ENCODE measurements at places on chromosomes 1 and 21.
A peak's percentile ranks its signal among the peaks of the same experiment; 100 is the strongest.

- no peak for DNase-seq
Measured at GRCh38 chr21:41228006-41228370, 60.0 kb downstream of the BACE2 start.

- no peak for DNase-seq
Measured at GRCh38 chr1:844472-845026, 79.2 kb upstream of the SAMD11 start.

DNA sequence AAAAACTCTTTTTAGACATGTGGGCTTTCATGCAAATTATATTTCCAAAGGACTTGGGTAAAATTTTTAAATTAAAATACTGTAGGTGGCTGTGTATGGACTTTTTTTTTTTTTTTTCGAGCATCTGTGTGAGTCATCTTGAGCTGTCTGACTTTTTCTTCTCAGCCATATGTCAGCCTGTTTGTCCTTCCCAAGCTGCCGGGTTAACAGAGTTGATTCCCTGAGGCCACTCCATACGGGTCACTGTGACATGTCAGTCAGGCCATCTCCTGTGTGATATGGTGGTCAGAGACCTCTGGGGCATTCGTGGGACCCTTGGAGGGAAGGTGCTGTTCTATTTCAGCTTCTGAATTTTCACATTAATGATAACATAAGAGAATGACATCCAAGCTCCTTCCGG lies 148.3 kb downstream of the KCNJ6 start:
- no peak for DNase-seq

GRCh38 chr1:154471304-154471703 lies 30.7 kb upstream of the TDRD10 start:
- no peak for DNase-seq

- DNase-seq = no peak
Measured at GRCh38 chr1:100115524-100115923, 17.2 kb downstream of the SASS6 start.

DNA sequence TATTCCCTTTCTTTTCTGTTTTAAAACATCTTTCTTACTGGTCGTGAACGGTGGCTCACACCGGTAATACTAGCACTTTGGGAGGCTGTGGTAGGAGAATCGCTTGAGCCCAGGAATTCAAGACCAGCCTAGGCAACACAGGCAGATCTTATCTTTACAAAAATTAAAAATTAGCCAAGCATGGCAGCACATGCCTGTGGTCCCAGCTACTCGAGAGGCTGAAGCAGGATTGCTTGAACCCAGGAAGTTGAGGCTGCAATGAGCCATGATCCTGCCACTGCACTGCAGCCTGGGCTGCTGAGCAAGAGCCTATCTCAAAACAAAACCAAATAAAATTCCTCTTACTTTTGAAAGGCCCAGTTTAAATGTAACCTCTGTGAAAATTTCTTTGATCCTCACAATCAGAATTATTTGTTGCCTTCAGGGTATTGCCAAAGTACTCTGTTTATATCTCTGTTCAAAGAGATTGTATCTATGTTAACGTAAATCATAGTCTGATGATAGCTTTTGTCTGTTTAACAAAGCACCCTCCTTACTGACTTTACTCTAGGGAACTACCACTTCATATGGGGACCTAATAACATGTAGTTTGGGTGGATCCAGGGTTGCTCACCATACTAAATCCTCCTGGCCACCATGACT lies 71.6 kb downstream of the RERE start:
- DNase-seq = no peak

GRCh38 chr1:20361805-20362381 lies 71.2 kb downstream of the VWA5B1 start:
- no peak for DNase-seq

DNA sequence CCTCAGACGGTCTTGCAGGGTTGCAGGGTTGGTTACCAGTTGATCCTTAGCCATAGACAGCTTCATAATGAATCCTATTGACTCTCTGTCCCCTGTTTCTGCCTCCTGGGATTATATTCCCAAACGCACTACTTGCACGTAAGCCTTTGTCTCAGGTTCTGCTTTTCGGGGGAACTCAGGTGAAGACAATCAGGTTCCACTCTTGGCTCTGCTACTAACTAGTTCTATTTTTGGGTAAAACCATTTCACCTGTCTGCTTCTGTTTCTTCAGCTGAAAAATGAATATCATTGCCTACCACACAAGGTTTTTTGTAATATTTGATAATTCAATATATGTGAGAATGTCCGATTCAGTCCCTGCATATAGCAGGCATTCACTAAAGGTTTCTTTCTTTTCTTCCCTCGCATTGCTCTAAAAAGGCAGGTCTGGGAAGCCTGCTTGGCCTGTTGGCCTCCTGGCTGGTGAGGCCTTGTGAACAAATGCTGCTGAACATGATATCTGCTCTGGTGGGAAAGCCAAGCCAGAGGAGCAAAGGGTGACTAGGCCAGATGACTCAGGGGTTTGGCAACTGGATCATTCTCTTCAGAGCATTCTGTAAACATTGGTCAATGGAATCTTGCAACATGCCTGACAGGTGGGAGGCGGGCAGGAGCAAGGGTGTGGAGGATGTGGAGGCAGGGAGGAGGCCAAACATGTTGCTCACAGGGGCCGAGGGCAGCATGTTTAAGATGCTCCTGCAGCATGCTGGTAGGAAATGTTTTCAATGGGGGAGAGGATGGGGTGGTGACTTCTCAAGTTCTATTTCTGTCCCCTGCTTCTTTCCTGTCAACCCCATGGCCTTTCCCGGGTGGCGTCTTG lies 23.8 kb downstream of the IER5 start:
- DNase-seq = no peak

DNA sequence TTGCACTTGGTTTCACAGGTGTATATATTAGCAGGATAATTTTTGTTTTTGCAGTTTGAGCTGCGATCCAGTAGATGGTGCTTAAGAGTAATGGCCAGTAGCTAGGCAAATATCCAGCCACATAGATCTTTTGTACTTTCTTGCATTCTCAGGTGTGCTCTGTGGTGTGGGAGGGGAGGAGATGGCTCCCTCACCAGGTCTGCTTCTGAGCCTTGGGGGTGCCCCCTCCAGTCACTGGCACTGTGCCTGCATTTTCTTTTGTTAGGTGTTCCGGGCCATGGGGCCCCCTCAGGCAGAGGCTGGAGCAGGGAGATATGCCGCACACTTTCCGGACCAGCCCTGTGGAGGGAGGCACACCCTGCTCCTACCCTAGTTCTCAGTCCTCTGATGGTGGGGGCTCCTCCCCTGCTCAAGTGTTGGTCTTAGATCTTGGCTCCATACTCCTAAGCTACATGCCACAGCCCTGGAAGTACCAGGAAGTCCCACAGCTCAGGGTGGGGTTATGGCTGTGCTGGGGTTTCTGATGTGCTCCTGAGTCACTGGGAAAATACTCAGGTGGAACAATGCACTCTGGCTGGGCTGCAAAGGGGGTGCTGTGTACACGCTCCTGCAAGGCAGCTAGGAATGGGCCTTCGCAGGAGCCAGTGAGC lies 197.6 kb upstream of the DMRTA2 start:
- DNase-seq = no peak

- DNase-seq = no peak
Measured at GRCh38 chr1:167704715-167705114, 17.1 kb upstream of the MPZL1 start.

DNA sequence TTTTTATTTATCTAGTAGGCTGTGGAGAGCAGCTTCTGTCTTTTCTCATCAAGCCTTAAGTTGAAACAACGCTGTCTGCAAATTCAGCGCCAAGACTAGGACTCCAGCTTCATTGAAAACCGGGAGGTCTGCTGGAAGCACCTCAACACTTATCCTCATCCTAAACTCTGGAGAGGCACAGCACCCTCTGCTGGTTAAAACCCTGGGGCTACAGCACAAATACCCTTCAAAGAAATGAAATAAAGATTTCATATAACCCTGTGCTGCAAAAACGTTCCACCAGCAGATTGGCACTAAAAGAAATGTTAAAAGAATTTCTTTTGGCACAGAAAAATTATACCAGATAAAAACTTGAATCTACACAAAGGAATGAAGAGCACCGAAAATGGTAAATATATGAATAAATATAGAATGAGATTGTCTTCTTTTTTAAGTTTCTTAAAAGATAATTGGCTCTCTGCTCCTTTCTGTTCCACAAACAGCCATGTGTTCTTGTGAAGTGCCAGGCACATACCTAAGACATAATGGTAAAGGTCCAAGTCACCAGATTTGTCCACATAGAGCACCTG lies 227.7 kb upstream of the SAMSN1 start:
- DNase-seq = peak; percentile 36

GRCh38 chr1:1927751-1928150 lies 8.7 kb upstream of the TMEM52 start:
- DNase-seq = no peak

- no peak for DNase-seq
Measured at GRCh38 chr1:157577420-157577819, 20.5 kb downstream of the FCRL4 start.

DNA sequence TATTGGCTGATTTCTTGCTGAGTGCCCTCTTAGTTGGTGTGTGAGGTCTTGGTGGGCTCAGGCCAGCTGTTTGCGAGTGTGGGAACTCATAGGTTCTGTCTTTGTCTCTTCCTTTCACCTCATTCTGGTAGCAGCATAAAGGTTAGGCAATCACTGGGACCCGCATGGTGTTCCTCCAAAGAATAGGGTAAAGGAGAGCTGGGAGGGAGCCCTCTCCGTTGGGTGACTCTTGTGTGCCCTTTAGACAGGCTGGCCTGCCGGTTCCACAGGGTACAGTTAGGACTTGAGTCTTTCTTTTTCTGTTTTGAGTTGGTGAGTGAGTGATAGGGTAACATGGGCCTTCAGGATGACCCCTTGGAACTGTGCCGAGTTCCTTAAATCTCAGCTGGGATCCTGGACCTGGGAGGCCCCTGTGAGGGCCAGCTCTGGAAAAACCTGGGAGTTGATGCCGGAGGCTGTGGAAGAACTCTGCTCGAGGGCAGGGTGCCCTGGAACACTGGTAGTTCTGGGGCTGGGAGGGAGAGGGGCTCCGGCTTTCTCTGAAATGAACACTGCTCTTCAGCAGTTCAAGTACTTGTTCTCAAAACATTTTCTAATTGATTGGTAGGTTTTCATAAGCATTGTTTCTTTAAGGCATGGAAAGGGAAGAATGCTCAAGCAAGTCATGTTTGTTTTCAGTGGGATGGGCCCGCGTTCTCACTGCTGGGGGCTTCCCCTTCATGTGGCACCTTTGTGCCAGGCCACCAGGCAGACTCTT lies 2.1 kb upstream of the THAP3 start:
- DNase-seq = no peak

DNA sequence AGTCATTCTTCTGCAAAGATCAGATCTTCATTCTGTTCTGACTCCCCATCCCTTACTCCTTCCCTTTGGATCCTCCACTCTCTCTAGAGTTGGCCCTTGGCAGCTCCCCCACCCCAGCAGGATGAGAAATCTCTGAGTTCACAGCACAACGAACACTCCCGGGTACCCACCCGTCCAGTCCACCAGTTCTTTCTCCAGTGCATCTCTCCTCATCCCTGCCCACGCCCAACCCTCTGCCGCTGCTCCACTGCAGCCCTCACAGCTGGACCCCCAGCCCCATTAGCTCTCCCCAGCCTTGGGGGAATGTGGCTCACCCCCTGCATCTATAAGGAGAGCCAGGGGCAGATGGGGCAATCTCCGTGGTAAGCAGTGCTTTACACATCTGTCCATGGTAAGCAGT lies 125.7 kb downstream of the MATN1 start:
- DNase-seq = no peak

DNA sequence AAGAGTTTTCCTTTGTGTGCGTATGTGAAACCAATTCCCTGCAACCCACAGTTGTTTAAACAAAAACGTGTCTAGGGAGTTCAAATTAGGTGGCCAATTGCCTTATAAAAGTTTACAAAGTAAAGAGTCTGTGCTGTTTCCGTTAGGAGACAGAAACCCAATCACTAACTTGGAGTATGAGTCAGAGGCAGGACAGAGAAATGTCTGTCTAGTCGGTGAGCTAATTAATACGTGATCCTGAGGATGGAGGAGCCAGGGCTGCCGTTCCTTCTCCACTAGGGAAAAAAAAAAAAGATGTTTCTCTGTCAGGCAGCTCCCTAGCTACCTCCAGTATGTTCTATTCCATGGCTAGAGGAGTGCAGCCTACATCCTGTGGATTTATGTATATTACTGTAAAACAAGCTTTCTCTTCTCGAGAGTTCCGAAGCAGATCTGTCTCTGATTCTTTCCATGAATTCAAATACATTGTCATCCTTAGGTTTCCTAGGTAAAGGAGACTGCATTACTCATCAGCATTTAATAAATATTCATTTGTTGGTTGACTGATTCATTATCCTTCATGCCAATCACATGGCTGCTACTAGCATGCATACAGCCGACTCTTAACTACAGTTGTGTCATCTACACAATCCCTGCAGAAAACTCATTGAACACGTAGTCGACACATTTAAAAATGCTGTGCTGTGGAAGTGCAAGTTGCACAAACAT lies 430.6 kb downstream of the KIF26B start:
- DNase-seq = no peak

DNA sequence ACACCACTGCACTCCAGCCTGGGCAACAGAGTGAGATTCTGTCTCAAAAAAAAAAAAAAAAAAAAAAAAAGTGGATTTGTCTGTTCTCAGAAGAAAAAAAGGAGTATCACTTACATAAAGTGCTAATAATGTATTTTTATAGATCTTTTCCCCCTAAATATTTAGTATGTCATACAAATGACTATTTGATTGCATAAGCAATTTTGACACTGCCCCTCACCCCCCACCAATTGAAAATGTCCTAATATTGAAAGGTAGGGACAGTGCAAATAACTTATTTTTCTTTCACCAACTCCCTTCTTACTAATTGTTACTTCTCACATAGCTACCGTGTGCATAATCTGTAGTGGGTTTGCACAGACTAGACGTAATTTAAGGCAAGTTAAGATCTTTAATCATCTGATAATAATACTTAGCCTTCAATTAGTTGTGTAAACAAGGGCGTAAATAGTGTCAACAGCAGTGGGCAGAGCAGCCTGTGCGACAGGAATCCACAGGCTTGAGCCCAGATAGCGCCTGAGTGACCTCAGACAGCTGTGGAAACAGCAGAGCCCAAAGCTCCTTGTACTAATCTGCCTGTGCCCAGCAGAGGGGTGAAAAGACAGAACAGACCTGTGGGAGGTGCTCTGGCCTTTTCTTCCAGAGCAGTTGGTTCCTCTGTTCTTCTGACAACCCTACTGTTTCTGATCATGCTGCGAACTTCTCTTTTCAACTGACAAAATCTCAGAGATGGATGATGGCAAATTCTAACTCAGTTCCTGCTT lies 4.5 kb upstream of the IER5 start:
- DNase-seq = no peak
